ENCODE measurements at places on chromosomes 11 and 22.

DNA sequence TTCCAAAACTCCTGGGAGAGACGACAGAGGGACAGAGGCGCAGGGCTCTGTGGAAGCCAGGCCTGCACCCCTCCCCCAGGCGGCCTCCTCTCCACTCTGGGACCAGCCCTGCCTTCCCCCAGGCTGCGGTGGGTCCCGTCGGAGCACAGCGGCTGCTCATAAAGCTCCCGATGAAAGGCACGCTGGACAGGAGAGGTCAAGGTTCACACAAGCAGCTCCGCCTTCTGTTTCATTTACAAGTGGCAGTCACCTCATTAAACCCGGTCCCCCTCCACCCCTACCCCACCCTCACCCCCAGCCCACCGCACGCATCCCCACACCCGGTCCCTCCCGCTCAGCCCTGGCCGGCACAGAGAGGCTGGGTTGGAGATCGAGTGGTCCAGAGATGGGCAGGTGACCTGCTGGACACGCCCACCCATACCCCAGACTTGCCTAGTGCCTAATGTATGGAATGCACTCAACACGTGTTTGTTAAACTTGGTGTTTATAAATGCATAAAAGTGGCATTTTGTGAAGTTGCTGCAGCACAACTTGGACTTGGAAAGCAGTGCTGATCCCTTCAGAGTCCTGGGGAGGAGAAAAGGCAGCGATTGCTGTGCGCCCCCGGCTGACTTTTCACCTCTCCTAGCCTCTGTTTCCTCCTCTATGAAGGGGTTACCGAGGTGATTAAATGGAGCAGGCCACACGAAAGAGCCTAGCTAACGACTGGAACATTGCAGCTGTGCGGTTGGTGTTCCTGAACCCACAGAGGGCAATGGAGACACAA, 26.0 kb downstream of the RPUSD4 start:
- no peak for DNase-seq

DNA sequence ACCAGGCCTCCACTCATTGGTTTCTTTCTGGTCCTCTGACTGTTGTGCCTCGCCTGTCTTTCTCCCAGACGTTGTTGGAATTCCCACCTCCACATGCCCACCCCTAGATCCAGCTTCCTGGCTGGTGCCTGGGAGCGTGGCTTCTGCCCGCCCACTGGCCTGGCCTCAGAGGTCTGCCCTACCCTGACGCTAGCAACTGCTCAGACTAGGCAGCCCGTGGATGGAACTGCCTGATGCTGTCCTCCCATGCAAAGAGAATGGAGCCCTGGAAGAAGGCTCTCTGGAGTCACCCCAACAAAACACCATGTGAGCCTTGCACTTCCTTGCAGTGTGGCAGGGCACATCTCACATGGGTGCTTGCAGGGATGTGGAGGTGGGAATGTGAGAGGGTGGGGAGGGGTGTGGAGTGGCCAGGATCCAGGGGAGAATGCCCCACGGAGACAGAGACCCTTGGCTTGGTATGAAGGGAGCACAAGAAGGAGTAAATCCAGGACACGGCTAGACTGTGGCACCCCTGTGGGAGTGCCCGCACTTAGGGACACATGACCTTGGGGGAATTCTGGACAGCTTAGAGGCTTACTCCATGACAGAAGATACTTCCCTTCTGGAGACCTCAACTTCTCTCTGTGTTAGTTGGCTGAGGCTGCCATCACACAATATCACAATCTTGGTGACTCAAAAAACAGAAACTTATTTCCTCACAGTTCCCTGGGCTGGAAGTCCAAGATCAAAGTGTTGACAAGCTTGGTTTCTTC, 22.5 kb upstream of the ADA2 start:
- no peak for DNase-seq

GRCh38 chr11:116910378-116910777, 73.0 kb upstream of the APOA1 start:
- DNase-seq: no peak

DNA sequence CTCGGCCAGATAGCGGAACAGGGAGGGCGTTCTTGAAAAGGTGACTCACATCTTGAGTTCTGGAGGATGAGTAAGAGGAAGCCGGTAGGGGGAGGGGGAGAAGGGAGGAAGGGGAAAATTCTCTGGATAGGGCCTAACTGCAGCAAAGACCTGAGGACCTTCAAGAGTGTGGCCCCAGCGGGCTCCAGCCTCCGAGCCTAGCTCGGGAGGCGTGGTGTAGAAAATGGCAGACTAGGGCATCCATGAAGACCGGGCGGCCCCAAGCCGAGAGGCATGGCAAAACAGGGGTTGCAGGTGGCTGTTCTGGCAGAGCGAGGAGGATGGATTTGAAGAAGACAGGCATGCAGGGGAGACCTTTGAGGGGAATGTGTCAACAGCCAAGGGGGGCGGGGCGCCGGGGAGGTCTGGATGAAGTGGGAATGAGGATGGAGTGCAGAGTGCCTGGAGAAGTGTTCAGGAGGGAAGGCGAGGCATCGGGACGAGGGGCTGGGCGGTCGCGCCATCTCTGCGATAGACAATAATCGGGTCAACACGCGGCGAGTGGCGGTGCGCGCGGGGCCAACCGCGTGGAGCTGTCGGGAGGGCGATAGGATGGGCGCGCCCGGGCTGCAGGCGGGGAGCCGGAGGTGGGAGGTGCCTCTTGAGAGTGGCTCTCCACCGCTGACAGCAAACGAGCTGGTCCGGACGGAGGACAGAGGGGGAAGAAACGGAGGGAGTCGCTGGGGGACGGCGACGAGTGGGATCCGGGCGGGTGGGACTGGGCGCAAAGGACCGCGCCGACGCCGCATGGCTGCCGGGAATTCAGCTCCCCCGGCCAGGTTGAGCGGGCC, 40.0 kb upstream of the CREB3L1 start:
- peak; percentile 43 for DNase-seq

GRCh38 chr22:45645526-45646414, 25.9 kb upstream of the ATXN10 start:
- DNase-seq: peak; percentile 46

GRCh38 chr11:98307827-98308491, 712.8 kb upstream of the CNTN5 start:
- no peak for DNase-seq

GRCh38 chr11:19679952-19680828, 32.4 kb upstream of the NAV2 start:
- DNase-seq: peak; percentile 46

GRCh38 chr11:99537681-99538080, 516.9 kb downstream of the CNTN5 start:
- no peak for DNase-seq

DNA sequence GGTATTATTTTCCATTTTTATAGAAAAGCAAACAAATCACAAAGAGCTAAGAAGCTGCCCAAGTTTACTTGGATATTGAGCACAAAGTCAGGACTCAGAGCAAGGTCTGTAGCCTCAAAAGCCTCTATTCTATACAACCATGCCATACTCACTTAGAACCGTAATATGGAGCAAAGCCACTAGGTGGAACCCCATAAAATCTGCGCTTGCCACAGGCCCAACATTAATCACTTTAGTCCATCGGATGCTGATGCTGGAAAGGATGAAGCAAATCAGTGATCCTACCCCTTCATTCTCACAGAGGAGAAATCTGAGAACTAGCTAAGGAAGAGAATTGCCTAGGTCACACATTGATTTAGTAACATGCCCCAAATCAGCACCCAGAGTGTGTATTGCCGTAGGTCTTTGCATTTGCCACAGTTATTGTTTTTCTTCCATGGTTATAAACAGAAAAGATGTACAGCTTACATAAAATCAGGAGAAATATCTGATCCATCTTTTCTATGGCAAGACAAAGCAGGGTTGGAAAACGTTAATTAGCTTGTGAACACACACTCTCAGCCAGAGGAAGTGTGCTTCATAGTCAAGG, 56.7 kb upstream of the RAB38 start:
- DNase-seq: peak; percentile 35

DNA sequence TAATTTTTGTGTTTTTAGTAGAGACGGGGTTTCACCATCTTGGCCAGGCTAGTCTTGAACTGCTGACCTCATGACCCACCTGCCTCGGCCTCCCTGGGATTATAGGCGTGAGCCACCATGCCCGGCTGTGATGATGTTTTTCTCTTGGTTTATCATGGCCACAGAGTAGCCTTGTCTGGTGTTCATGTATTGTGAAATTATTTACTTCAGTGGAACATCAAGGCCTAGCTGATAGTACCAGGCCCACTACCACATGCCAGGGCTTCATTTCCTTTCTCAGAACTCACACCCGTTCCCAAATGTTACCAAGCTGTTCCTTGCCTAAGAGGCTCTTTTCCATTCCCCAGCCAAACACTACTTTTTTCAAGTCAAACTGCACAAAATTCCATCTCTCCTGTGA, 6.1 kb upstream of the DDB2 start:
- DNase-seq: no peak

DNA sequence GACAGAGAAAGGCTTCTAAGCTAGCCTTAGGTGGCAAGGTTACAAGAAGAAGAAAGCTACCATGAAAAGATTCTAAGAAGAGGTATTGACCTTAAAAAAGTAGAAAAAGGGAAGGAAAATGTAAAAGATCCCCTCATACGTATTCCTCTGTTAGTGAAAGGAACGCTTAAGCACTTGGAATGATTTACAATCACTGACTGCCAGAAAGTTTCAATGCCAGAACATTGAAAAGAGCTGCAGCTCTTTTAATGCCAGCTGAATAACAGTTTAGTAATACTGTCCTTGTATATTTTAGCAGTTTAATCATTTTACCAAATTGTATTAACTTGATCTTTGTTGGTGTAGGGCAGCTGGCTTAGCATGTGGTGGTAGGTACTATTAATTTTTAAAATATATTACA, 650.7 kb downstream of the FAM181B start:
- DNase-seq: peak; percentile 28

GRCh38 chr11:118238421-118238820, 13.6 kb upstream of the JAML start:
- DNase-seq: no peak

GRCh38 chr22:42327462-42328129, 57.1 kb upstream of the TCF20 start:
- DNase-seq: no peak

GRCh38 chr11:71442880-71443279, 5.3 kb downstream of the DHCR7 start:
- no peak for DNase-seq

GRCh38 chr11:78419327-78419726, 1.7 kb upstream of the GAB2 start:
- peak; percentile 39 for DNase-seq

DNA sequence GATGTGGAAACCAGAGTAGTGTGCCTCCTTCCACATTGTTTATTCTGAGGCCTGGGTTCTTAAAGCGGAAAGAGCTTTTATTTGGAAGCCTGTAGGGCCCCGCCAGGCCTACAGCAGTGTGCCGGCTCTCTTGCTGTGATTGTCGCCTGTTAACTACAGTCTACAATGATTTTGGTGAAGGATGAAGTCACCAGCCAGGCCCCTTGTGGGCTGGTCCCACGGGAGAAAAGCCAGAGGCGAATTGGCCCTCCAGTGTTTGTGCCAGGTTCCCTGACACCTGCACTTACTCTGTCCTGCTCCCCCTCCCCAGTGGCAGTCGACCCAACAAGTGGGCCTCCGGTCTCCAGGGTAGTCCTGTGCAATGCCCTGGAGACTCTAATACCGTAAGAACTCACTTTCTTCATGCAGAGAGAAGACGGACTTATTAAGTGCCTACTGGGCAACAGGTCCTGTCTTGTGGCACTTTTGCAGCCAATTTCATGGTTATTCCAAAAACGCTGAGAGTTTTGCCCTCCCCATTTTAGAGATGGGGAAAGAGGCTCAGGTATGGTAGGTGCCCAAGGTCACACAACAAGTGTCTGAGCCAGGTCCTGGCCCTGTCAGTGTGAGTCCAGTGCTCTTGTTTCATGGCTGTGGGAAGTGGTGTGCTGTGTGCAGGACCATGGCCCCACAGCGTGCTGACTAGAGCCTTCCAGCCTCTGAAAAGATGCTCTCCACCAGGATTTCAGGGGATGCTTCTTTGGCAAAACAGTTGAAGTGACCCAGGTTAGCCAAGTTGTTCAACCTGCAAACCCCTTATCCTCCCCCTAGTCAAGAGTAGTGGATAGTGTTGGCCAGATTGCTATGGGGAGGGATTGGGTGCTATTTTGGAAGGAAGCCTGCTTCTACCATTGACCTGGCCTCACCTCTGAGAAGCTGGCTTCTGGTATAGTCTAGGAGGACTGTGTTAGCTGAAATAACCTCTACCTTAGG, 1.4 kb downstream of the MICAL2 start:
- no peak for DNase-seq

GRCh38 chr11:87315229-87315628, 277.5 kb downstream of the TMEM135 start:
- DNase-seq: no peak

- no peak for DNase-seq
Measured at GRCh38 chr22:30427871-30428270, 2.3 kb downstream of the MTFP1 start.

GRCh38 chr11:125968354-125968753, 22.5 kb downstream of the VSIG10L2 start:
- no peak for DNase-seq

GRCh38 chr22:30028731-30029130, 51.5 kb upstream of the HORMAD2 start:
- DNase-seq: no peak

- DNase-seq: no peak
Measured at GRCh38 chr11:113481672-113482071, 6.5 kb upstream of the DRD2 start.

DNA sequence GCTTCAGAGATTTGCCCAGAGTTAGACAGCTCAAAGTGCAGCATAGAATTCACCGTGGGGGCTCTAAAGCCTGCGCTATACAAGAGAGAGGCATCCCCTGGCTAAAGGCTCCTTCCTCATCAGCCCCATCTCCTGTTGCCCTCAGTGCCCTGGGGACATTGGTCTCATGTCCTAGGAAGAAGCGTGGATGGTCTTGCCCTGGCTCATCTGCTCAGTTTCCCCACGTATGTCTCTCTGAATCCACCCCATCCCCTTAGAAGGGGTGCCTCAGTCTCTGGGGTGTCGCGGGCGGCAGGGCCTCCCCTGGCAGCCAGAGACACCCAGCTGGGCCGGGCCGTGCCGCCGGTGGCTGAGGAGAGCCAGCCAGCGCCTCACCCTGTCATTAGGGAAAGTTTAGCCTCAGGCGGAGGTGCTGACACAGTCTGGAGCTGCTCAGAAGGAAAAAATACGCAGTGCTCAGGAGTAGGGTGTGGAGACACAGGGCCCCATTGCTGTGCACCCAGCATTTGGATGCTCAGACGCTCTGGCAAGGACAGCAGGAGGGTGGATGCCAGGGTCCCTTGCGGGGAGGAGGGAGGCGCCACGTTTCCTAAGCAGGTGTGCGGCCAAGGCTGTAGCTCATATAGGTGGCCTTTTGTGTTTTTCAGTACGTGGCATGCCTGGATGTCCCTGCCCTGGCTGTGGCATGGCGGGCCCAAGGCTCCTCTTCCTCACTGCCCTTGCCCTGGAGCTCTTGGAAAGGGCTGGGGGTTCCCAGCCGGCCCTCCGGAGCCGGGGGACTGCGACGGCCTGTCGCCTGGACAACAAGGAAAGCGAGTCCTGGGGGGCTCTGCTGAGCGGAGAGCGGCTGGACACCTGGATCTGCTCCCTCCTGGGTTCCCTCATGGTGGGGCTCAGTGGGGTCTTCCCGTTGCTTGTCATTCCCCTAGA, 1.3 kb downstream of the SLC39A13 start:
- no peak for DNase-seq

GRCh38 chr11:117992136-117992535, 5.9 kb downstream of the IL10RA start:
- no peak for DNase-seq

- DNase-seq: peak; percentile 51
Measured at GRCh38 chr11:36930256-36930655, 332.2 kb upstream of the RAG2 start.

- no peak for DNase-seq
Measured at GRCh38 chr11:117815262-117815803, 9.2 kb downstream of the FXYD2 start.
